ENCODE measurements at places on chromosomes 7 and 10.
A peak's percentile ranks its signal among the peaks of the same experiment; 100 is the strongest.

DNA sequence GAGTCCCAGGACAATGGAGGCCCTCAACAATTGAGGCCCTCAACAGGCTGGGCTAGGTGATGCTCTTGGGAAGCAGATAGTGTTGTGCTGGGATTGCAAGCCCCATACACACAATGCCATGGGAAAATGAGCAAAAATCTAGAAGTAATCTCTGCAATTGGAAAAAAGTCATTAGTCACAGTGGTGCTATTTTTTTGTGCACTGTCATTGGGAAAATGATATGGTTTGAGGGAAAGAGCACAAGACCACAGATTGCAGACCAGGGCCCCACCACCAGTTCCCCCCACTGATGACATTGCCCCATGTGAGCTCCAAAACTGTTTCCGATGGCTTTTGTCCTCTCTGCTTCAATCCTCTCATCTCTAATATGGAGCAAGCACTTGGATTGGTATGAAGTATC lies 1.9 kb downstream of the KCTD7 start:
- no peak for DNase-seq

DNA sequence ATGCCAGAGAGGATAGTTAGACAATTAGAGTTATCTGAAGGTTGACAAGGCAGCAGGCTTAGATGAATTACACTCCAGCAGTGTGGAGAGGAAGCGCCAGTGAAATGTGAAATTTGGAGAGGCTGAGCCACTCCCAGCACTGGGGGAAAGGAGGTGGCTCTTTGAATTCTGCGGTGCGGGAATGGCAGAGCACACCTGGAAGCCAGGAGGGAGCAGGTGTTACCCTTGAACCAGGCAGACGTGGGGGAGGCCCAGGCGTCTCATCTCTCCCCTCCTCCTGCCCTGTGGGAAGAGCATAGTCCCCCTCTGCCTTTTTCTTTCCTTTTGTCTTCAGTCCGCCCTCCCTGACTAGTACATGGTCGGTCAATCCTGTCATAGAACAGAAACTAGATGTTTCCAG lies 203.1 kb downstream of the DPP6 start:
- no peak for DNase-seq

DNA sequence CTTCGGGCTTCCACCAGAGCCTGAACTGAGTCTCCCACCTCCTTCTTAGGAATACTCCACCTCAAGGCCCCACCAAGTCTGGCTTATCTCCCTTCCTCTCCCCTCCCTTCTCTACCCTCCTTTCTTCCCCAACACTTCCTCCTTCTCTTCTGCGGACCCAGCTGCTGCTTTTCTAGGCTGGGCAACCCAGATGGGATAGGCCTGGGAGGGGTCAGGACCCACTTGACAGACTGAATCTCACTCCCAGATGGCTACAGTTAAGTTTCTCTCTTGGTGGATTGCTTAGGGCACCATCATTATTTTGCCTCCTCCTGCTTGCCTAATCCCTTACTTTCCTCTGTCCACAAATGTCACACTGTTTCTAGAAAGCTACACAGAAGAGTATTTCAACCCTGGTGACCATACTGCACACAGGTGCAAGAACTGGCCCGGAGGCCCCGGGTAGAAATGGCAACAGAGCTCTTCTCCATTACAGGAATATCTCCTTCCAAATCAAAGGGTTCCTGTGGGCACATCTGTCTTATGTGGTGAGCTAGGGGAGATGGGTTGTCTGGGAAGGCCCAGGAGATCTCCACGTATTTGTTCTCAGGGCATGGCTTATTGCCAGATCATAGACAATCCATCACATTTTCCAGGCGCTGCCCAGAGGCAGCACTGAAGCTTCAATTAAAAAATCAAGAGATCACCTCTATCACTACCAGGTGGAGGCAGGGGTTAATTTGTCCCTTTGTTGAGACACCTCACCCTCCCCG lies 5.1 kb upstream of the HOXA11 start:
- DNase-seq, result no peak

- DNase-seq, result no peak
These were observed 380.9 kb upstream of the ADARB2 start for GRCh38 chr10:2118201-2118600.

DNA sequence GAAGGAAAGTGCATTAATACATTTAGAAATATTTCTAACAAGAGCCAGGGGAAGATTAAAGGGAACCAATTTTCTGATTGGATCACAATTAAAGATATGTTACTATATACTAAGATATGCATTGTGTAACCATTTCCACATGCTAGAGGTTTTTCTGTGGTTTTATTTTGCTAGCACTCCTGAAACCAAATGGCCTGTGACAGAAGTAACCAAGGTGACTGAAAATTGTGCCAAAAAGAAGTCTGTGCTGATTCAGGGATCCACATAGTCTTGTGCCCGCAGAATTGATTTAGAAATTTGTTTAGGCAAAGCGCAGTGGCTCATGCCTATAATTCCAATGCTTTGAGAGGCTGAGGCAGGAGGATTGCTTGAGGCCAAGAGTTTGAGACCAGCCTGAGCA lies 1.8 kb downstream of the CC2D2B start:
- no peak for DNase-seq

GRCh38 chr10:88952647-88953111 lies at the start of gene ACTA2:
Gene ACTA2, minus strand, starts transcription at chr10:88952773. Its CDS starts 3,843 bp downstream, at chr10:88948930.
- DNase-seq, result no peak

DNA sequence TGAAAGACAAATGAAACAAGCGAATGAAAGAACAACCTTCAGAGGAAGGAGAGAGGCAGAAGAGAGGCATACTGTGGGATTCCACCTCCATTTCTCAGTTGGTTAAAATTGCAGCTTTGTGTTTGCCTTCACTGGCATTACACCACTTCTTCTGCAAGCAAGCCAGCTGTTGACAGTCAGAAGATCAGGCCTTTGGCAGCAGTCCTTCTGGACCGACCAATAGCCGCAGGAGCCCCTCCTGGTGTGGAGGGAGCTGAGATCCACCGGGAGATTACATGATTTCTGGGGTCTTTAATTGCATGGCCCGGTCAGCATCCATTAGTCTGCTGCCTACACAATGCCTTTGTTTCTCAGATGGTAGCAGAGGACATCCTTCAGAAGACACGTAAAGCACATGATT lies 206.7 kb downstream of the ADAM12 start:
- no peak for DNase-seq

- no peak for DNase-seq
These were observed 1226.4 kb downstream of the XPNPEP1 start for GRCh38 chr10:108696792-108697477.

GRCh38 chr7:148484486-148484885 lies 106.1 kb upstream of the C7orf33 start:
- no peak for DNase-seq

DNA sequence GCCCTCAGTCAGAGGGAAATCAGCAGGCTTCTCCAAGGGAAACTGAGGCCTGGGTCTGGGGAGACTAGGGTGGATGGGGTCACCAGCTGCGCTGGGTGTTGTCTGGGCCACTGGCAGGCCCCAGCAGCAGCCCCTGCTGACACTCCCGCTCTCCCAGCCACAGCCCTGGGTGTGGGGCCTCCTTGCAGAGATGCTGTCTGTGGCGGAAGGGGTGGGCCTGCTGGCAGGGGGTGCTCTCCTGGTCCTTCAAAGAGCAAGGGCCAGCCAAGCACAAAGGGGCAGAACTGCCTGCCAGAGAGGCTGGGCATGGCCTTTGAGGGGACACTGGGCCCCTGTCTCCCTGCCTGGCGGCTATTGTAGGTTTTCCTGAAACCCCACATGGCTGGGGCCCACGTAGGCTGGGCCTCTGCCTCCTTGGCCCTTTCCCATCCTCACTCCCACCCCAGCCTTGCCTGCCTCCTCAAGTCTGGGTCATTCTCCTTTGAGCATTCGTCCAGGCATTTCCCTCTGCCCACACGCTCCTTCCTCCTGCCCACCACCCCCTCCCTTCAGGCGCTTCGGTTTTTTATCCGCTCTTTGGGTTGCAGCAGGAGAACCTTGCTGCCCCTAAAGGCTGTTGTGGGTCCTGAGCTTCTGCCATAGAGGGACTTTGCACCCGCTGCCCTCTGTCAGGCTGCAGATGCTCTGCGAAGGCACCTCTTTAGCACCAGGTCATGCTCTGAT lies 9.1 kb downstream of the COL13A1 start:
- no peak for DNase-seq

DNA sequence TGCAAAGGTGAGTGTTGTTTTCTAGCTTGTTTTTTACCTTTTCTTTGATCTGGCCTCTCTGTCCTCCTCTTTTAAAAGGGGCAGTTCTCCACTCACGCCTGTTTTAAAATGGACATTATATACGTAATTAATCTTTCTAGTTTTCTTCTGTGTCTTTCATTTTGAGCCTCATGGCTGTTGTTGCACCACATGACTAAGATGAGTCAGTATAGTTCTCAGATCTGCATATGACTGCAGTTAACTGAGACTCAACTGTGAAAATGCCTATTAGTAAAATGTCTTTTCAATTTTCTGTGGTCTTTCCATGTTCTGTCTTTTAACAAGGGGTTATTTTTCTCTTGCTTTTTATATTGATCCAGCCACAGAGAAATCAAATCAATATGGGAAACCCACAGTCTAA lies 296.1 kb downstream of the CDK14 start:
- DNase-seq, result no peak

DNA sequence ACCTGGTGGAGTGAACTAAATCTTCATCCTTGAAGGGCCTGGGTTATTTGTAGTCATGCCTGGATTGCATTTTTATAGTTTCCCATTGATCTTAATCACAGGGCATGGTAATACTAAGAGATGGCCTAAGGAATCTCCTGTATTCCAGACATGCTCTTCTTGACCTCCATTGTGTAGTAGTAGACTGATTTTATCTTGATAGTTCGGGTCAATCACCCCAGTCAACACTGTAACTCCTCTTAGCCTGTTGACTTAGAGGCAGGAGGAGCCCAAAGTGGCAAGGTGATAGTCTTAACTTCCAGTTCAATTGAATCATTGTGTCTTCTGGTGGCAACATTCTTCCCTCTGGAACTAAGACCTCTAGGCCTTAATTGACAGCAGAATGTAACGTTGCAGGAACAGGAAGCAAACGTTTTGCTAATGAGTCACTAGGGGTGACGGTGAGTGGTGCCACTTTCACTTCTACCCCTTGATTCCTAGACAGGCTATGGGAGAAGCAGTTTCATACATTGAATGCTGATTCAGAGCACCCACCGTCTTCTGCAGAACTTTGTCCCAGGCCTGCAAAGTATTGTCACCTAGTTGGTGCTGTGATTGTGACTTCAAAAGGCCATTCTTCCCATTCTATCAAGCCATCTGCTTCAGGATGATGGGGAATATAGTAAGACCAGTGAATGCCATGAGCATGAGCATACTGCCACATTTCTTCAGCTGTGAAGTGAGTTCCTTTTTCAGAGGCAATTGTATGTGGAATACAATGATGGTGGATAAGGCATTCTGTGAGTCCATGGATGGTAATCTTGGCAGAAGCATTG lies 24.0 kb upstream of the PAPSS2 start:
- peak; percentile 63 for DNase-seq

- DNase-seq, result no peak
These were observed 128.6 kb downstream of the WDR37 start for GRCh38 chr10:1184541-1185430.

DNA sequence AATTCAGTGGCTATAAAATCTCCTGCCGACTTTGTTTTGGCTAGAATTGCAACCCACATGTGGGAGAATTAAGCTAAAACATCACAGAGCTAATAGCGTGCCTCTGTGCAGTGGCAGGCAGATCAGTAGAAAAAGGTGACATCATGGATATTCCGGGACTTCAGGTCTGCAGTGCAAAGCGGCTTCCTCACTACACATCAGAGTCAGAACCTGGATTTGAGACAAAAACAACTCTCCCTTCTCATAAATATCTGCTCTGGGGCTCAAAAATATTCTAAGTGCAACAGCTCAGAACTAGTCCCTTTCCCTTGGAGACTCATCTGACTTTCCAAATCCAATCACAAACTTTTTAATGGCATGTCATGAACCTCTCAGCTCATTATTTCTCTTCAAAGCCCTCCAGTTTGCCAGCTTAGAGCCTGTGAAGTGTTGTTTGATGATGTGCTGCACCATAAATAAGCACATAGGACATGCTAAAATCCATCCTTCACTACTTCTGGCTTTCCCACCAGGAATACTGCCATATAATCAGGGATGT lies 337.1 kb downstream of the RNLS start:
- no peak for DNase-seq
